GOT3 (cell line): ENCODE measurements at places on chromosomes 12 and 14.

- no peak for DNase-seq
These were observed 63.6 kb upstream of the SRSF5 start for GRCh38 chr14:69703047-69704039.

DNA sequence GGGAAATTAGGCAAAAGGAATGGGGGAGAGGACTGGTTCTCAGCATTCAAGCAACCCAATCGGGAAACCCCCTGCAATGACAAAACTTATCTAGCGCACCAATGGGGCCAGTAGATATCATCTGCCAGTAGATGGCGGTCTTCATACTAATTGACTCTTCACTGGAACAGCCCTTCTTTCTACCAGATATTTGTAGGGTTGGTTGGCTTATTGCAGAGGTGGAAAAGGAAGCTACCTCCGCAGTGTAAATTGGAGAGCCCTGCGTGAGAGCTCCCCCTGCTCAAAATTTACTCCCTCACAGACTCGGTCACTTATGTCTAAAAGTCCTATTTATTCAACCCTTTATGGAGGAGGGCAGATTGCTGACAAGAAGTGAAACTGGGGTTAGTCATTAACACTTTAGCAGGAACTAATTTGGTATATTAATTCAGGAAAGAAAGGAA lies 166.1 kb upstream of the CCND2 start:
- DNase-seq: no peak

DNA sequence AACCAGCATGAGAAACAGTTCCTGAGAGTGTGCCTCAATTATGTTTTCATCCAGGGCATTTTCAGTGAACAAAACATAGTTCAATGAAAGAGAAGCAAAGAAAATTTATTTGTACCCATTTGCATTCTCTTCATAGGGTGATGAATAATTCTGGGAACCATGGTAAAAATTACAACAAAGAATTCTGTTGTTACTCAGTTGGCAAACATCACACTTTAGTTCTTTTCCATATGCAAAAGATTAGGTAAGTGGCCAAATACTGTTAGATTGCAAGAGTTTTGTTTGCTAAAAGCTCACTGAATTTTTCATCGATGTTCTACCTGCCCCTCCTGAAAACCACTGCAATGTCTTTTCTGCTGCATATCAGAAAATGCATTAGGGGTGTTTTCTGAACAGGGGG lies 132.4 kb upstream of the RGS6 start:
- DNase-seq: no peak

DNA sequence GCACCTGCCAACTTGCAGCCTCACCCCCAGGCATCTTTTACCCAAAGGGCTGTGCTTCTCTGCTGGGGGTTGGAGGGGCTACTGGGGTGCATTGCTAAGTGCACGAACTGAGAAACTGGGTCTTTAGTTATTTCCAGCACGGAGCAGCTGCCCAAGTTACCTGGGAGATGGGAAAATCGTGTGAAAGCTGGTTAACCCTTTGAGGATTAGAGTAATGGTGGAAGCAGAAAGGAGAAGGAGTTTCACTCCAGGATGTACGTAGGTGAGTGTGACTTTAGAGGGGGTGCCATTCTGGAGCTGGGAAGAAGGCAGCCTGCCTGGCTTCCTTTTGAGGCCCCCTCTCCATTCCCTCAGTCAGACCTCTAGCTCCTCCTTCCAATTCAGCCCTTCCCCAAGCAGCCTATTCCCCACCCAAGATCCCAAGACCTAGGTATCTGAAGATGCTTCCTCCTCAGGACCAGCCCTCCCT lies 1.0 kb upstream of the ADCY6 start:
- no peak for DNase-seq
